ENCODE measurements at places on chromosomes 4 and X. TPM values are rescaled to one million over a fixed set of nuclear protein-coding genes. Genes with fewer than 3 reads are reported as not detected.

SSX1 gene
- not detected for total RNA-seq

SRPX2 gene
- total RNA-seq: 22.0 TPM

XAGE1A gene
- total RNA-seq: not detected

EXOC1L gene
- total RNA-seq: not detected

MAGEE2 gene
- not detected for total RNA-seq

CBLL2 gene
- total RNA-seq: not detected

GATA1 gene
- not detected for total RNA-seq

SAGE1 gene
- not detected for total RNA-seq

TNIP3 gene
- total RNA-seq: 0.28 TPM

EMCN gene
- 127 TPM for total RNA-seq
